ENCODE measurements at places on chromosomes 12 and 14.

- no peak for DNase-seq
- H3K27ac ChIP-seq: no peak overlapping the region
- no peaks in the 10 kb centered on the region for H3K4me1 ChIP-seq
- H3K36me3 ChIP-seq: no peaks in the 10 kb centered on the region
- H3K27me3 ChIP-seq: no peaks in the 10 kb centered on the region
- H3K4me3 ChIP-seq: no peak overlapping the region
Observed at GRCh38 chr12:119100933-119101332, 77.8 kb upstream of the HSPB8 start.

- H3K4me1 ChIP-seq: peaks cover 42% of the 10 kb centered on the region
- H3K27ac ChIP-seq: no peak overlapping the region
- no peak overlapping the region for H3K4me3 ChIP-seq
- H3K36me3 ChIP-seq: peaks cover 36% of the 10 kb centered on the region
- no peak for DNase-seq
Observed at GRCh38 chr14:69708049-69708448, 58.9 kb upstream of the SRSF5 start.

DNA sequence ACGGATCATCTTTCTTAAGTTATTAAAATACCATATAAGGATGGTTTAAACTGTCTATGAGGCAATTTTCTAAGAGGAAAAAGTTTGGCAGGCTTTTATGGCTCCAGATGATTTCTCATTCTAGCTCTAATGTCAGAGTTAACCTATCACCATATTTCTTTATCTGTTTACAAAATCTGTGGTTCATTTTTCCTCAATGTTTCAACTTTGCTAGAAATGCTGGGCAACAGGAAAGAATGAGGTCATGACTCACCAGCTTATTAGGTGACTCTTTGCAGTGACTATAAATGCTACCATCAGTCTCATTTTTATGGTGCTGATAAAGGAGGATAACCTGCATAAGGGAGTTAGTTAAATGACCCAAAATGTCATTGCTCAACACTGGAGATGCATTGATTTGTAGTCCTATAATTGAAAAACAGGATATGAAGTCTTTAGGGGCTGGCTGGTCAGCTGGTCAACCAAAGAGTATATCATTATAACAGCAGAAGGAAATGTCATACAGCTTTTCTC is 45.3 kb upstream of the RAP1B start:
- no peaks in the 10 kb centered on the region for H3K36me3 ChIP-seq
- DNase-seq: no peak
- no peaks in the 10 kb centered on the region for H3K27me3 ChIP-seq
- peaks cover 22% of the 10 kb centered on the region for H3K4me1 ChIP-seq
- no peak overlapping the region for H3K27ac ChIP-seq

DNA sequence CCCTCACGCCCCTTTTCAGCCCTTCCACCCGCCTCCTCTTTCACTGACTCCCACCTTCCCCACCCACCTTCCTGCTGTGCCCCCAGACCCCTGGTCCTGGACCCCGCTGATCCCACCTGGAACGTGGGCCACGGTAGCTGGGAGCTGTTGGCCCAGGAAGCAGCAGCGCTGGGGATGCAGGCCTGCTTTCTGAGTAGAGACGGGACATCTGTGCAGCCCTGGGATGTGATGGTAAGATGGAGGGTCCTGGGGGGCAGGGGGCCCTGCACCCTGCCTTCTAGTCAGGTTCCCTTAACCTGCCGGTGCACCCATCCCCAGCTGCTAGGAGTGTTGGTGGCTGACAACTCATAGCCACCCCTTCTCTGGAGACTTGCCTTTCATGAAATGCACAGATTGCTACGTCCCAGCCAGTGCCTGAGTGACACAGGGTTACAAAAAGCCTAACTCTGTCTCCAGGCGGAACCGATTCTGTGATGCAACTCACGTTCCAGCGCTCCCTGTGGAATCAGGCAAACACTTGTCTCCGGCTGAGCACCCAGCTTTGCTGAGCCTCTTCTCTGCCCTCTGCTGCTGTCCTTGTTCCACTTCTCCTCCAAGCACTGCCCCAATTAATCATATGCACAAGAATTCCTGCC is 15.0 kb upstream of the OAS2 start:
- no peaks in the 10 kb centered on the region for H3K27me3 ChIP-seq
- H3K4me3 ChIP-seq: no peak overlapping the region
- no peak for DNase-seq
- peaks cover 20% of the 10 kb centered on the region for H3K36me3 ChIP-seq
- no peak overlapping the region for H3K27ac ChIP-seq
- H3K4me1 ChIP-seq: peaks cover 5% of the 10 kb centered on the region

GRCh38 chr14:22802860-22803686 is 12.2 kb downstream of the SLC7A7 start:
- no peaks in the 10 kb centered on the region for H3K4me1 ChIP-seq
- no peak for DNase-seq
- peaks cover 37% of the 10 kb centered on the region for H3K27me3 ChIP-seq

GRCh38 chr14:94460631-94461416 is 8.2 kb upstream of the SERPINA11 start:
- H3K27ac ChIP-seq: no peak overlapping the region
- H3K4me3 ChIP-seq: no peak overlapping the region
- no peak for DNase-seq
- peaks cover 2% of the 10 kb centered on the region for H3K36me3 ChIP-seq
- H3K27me3 ChIP-seq: peaks cover 9% of the 10 kb centered on the region

DNA sequence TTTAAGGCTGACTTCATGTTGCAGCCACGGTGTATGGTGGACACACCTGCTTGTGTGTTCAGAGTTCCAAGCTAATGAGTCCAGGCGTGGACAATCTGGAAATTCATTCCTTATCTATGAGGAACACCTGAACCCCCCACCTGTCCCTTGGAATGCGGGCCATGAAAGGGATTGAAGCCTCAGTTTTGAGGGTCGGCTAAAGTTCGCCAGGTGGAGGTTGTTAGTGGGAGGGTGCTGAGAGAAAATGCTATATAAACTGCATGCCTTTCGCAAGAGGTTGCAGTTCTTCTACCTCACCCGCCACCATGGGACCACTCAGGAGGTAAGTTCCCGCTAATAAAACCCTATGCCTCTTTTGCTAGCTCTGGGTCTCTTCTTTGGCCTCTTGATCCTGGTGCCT is 348.0 kb downstream of the BCL11B start:
- H3K36me3 ChIP-seq: peaks cover 18% of the 10 kb centered on the region
- H3K27ac ChIP-seq: no peak overlapping the region
- no peak for DNase-seq
- H3K4me1 ChIP-seq: peaks cover 36% of the 10 kb centered on the region
- no peaks in the 10 kb centered on the region for H3K27me3 ChIP-seq

GRCh38 chr12:6542209-6543009 is 8.1 kb downstream of the GAPDH start:
- peak overlapping the region; percentile 27 for H3K4me3 ChIP-seq
- no peaks in the 10 kb centered on the region for H3K27me3 ChIP-seq
- peak overlapping the region; percentile 33 for H3K27ac ChIP-seq
- peaks cover 3% of the 10 kb centered on the region for H3K36me3 ChIP-seq
- peaks cover 47% of the 10 kb centered on the region for H3K4me1 ChIP-seq

DNA sequence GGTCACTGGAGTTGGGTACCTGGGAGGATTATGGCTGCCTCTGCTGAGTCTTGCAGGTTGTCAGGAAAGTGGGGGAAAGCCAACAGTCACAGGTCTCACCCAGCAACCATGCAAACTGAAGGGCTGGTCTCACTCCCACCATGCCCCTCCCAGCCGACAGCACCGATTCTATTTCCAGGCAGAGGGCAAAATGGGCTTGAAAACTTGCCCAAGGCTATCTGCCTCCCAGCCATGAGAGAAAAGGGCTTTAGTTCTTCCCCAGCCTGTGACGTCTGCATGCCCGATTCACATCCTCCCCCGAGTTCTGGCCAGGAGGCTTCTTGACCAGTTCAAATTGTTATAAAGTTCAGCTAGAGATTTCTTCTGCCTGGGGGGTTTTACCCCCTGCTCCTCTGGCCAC is 9.9 kb upstream of the TAS2R30 start:
- DNase-seq: no peak
- no peaks in the 10 kb centered on the region for H3K27me3 ChIP-seq
- H3K4me3 ChIP-seq: no peak overlapping the region
- H3K36me3 ChIP-seq: peaks cover 13% of the 10 kb centered on the region

DNA sequence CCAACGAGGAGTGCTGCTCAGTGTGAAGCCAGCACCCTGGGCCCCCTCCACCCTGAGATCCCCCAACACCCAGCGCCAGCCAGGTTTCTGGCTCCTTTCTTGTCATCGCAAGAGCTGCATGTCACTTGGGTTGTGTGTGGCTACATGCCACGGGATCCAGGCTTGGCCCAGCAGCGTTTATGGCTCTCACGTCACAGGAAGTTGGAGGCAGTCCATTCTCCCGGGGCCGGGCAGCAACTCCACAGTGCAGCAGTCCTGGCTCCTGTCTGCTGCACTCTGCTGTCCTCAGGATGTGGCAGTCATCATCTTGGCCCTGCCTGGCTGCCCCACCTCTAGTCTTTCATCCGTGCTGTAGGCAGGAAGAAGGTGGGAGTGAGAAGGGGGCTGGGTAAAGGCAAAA is 78.3 kb downstream of the AACS start:
- no peak overlapping the region for H3K27ac ChIP-seq
- H3K4me3 ChIP-seq: no peak overlapping the region
- H3K36me3 ChIP-seq: no peaks in the 10 kb centered on the region
- H3K4me1 ChIP-seq: no peaks in the 10 kb centered on the region
- no peaks in the 10 kb centered on the region for H3K27me3 ChIP-seq

DNA sequence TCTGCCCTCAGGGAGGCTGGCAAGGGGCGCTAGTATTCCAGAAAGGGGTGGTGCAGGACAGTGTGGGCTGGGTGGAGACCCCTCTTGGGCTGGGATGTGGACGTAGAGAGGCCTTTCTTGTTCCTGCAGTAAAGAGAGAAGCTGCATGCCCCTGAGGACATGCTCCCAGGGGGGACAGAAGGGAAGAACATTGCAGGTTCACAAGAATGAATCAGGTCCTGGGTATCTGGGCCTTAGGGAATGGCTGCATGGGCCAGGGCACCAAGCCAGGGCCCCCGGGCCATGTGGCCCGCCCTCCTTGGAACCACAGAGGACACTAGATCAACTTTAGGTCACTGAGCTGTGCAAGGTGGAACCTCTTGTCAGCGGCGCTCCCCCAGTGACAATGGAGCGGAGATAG is 51.8 kb downstream of the ZNF664 start:
- H3K27me3 ChIP-seq: no peaks in the 10 kb centered on the region
- no peak overlapping the region for H3K27ac ChIP-seq
- no peak for DNase-seq

GRCh38 chr14:80621701-80622100 is 319.8 kb downstream of the CEP128 start:
- H3K4me3 ChIP-seq: no peak overlapping the region
- no peak overlapping the region for H3K27ac ChIP-seq
- H3K4me1 ChIP-seq: no peaks in the 10 kb centered on the region
- no peak for DNase-seq

- H3K4me1 ChIP-seq: no peaks in the 10 kb centered on the region
- no peak for DNase-seq
- peaks cover 2% of the 10 kb centered on the region for H3K36me3 ChIP-seq
- no peak overlapping the region for H3K27ac ChIP-seq
- peaks cover 29% of the 10 kb centered on the region for H3K27me3 ChIP-seq
Observed at GRCh38 chr12:128265566-128265965, 1.4 kb upstream of the TMEM132C start.

DNA sequence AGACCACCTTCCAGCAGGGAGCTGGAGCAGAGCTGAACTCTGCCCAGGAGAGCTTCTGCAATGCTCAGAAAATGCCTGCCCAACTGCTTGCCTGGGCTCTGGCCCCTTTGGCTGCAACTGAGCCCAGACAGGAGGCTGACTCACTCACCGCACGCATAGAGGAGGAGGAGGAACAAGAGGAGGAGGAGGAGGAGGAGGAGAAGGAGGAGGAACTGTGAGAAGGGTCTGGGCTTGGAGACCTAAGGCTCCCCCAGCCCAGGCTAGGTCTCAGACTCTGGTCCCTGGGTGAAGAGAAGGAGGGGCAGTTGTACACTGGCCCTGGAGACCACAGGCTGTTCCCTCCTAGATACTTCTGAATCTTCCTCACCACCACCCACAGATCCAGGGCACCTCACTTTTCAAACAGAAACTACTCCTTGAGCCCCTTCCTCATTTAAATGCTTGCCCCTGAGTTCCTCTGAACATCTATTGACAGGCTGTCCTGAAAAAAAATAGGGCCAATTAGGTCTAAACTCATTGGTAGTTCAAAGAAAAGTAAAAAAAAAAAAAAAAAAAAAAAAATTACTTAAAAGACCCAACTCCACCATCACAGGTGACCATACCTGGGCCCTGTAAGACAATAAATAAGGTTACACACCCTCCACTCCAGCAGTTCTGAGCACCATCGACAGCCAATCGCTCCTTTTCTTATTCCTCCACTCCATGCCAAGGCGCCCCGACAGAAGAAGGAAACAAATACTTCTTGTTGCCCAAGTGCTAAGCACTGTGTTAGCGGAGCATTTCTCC is 674 bp downstream of the VDR start:
- peak overlapping the region; percentile 75 for H3K27ac ChIP-seq
- peaks cover 51% of the 10 kb centered on the region for H3K4me1 ChIP-seq
- peaks cover 27% of the 10 kb centered on the region for H3K36me3 ChIP-seq
- peak; percentile 86 for DNase-seq
- H3K4me3 ChIP-seq: peak overlapping the region; percentile 98

GRCh38 chr12:32062881-32063280 is 43.8 kb upstream of the BICD1 start:
- no peaks in the 10 kb centered on the region for H3K27me3 ChIP-seq
- DNase-seq: no peak
- H3K27ac ChIP-seq: no peak overlapping the region
- no peaks in the 10 kb centered on the region for H3K36me3 ChIP-seq
- peaks cover 10% of the 10 kb centered on the region for H3K4me1 ChIP-seq

DNA sequence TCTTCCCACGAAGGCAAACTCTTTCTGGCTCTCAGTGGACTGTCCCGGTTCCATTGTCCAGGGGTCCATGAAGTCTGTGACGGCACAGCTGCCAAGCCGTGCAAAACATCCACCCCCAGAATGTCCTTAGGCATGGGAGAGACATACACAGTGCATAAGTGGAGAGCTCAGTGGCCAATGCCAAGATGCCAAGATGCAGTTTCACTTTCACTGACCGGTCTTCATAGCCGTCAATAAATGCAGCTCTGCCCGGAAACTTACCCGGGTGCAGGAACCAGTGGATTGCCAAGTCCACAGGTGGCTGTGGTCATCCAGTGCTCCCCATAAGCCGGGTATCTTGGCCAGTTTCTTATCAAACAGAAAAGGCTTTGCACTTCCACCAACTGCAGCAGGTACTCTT is 162.3 kb downstream of the PTCSC3 start:
- no peak overlapping the region for H3K27ac ChIP-seq
- no peaks in the 10 kb centered on the region for H3K27me3 ChIP-seq
- H3K4me1 ChIP-seq: no peaks in the 10 kb centered on the region
- H3K4me3 ChIP-seq: no peak overlapping the region
- no peak for DNase-seq

DNA sequence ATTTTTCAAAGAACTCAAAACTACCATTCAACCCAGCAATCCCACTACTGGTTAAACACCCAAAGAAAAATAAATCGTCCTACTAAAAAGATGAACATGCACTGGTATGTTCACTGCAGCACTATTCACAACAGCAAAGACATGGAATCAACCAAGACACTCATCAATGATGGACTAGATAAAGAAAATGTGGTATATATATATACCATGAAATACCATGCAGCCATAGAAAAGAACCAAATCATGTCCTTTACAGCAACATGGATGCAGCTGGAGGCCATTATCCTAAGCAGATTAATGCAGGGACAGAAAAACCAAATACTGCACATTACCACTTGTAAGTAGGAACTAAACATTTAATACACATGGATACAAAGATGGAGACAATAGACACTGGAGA is 3.8 kb upstream of the ANO6 start:
- DNase-seq: no peak
- H3K36me3 ChIP-seq: no peaks in the 10 kb centered on the region
- H3K4me3 ChIP-seq: no peak overlapping the region
- H3K27ac ChIP-seq: no peak overlapping the region
- H3K27me3 ChIP-seq: no peaks in the 10 kb centered on the region

- H3K27me3 ChIP-seq: no peaks in the 10 kb centered on the region
- no peak overlapping the region for H3K4me3 ChIP-seq
- no peak for DNase-seq
- H3K27ac ChIP-seq: no peak overlapping the region
- no peaks in the 10 kb centered on the region for H3K36me3 ChIP-seq
Observed at GRCh38 chr14:33362934-33363333, 424.3 kb downstream of the NPAS3 start.
